ENCODE measurements at places on chromosomes 7 and 10.

- peak; percentile 29 for DNase-seq
Observed at GRCh38 chr7:91557789-91558404, 293.7 kb downstream of the FZD1 start.

DNA sequence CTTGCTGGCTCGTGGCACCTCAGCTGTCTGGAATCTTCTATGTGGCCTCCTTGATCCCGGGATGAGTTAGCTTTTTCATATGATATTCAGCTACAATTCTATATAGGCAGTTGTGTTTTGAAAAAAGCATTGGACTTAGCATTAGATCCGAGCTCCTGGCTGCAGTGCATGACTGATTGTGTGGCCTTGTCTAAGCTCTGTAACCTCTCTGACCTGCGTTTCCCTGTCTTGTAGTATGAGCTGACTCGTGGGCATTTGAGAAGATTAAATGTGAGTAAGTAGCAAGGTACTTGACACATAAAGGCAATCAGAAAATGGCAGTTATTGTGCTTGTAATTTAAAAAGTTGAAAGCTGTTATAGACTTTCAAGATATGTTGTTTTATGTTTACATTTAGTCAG, 85.9 kb downstream of the CCNY start:
- peak; percentile 82 for DNase-seq

DNA sequence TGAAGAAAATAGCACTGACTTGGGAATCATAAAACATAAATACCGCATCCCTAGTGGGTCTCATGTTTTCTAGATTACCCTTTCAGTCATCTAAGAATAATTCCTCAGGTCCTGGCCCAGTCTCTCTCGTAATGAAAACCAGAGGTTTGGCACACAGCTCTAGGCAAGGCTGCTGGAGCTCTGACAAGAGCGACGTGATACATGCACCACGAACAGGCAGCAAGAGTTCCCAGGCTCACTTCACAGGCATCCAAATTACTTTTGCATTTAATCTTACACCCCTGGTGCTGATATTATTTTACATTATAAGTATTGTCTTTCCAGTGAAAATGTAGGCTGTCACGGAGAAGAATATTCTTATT, 105.2 kb downstream of the THSD7A start:
- no peak for DNase-seq

GRCh38 chr10:11392776-11393175, 218.7 kb downstream of the USP6NL start:
- DNase-seq, result no peak

DNA sequence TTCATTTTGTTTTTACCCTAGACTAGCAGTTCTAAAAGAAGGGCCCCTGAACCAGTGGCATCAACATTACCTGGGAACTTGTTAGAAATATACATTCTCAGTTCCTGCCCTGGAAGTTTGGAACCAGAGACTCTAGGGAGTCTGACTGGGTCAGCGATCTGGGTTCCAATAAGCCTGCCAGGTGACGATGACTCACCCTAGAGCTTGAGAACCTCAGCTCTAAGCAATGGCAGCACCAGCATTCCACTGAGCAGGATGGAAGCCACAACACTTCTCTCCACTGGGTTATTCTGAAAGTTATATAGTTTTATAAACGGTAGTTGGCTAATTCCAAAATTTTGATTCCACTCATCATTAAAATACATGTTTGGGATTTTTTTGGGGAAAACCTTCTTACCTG, 97.0 kb upstream of the AMPH start:
- DNase-seq, result no peak

GRCh38 chr7:127207806-127208205, 44.9 kb downstream of the GRM8 start:
- no peak for DNase-seq

DNA sequence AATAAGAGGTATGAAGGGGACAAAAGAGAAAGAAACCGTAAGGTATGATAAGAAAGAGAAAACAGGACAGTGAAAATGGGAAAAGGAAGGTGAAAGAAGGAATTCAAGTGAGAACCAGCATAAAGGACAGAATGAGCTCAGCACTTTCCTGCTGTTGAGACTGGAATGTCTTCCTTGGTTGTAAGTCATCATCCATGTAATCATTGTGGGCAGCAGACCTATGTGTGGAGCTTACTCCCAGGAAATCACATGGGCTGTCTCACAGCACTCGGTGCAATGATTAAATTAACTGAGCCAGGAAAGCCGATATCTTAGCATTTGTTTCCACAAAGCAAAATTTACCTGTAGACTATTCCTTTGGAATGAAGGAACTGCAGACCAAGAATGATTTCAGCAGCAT, 118.1 kb downstream of the PRKCQ start:
- DNase-seq, result no peak

DNA sequence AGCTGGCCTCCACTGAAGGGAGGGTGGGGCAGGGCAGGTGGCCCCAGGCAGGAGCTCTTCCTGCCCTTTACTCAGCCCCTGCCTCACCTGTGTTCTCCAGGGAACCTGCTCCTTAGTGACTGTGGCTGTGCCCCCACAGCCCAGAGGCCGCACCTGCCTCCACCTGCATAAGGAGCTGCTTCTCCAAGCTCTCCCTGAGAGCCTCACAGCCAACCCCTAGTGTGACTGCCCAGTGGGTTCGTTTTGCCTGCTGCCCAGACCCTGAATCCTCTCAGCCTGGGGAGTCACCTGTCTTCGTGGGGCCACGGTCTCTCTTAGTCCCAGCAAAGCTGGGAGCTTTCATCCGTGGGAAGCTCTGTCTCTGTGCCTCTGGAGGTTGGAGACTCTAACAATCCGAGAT, 94.4 kb downstream of the GLRX3 start:
- DNase-seq, result no peak

DNA sequence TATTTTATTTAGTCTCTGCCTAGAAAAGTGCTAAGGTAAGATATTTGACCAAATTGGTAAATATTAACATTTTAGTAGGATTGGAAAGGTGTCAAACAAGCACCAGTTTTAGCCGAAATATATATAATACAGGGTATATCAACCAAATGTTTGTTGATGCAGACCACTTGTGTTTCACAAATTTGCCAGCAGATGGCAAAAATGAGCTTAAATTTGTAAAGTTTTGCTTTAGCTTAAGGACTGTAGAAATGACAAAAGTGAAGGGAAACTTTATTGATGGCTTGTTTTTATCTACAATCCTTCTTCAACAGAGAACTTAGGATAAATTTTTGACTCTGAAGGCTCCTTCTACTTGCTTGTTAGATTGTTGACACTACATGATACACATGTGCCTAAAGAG, 4.8 kb upstream of the POLR1F start:
- no peak for DNase-seq

GRCh38 chr10:124591123-124591495, 129.5 kb downstream of the LHPP start:
- no peak for DNase-seq

DNA sequence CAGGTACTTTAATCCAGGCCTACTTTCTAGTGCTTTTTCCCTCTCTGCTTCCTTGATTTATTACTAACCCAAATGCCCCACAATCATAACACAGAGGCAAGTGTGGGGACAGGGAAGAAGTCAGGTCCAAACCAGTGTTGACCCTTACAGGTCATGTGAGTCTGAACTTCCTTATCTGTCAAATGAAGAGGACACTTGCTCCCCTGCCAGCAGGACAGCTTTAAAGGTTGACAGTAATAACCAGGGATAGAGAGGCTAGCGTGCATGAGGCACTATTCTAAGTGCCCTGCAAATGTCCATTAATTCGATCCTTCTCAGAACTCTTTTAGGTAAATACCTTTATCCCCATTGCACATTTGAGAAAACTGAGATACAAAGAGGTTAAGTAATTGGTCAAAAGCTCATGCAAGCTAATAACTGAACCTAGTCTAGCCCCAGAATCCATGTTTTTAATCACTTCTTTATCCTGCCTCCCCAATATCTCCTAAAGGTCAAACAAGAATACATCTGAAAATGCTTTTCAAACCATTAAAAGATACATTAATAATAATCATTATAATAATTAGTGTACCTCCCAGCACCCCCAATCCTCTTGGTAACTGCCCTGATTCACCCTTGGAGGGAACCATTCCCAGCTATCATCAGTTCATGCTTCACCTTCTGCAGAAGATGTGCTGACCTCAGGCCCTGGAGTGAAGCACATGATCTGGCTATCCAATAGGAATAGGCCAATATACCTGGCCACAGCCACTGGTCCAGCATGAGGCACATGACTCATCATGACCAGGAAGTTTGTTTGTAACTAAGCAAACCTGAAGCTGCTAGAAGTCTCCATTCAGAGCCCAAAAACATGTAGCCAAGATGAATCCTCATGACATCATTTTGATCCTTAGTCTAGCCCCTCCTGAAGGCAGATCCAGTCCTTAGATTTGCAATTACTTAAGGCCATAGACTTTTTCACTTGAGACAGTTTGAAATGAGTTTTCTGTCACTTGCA, 40.7 kb downstream of the SGMS1 start:
- DNase-seq, result no peak

GRCh38 chr10:77807706-77808105, 118.8 kb downstream of the DLG5 start:
- no peak for DNase-seq

- DNase-seq, result no peak
Observed at GRCh38 chr10:132538031-132538789, 623 bp downstream of the INPP5A start.

- no peak for DNase-seq
Observed at GRCh38 chr10:4953405-4953804, 9.8 kb upstream of the AKR1C1 start.

DNA sequence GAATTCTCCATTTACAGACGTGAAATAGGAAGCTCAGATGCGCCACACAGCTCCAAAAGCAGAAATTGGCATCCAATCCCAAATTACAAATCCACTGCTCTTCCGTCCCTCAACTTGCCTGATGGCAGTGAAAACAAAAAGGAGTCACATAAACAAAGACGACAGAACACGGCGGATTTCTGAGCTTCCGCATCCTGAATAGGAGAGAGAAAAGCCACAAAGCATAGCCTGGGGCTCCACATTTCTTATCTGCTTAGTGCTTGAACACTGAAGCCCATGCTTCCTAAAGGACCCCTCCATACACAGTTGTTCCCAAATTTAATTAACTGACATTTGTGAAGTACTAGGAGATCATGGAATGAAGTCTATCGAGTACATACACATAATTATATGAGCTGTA, 32.6 kb downstream of the BEND7 start:
- DNase-seq, result no peak

GRCh38 chr10:110300486-110300986, 4.2 kb downstream of the SMNDC1 start:
- no peak for DNase-seq

DNA sequence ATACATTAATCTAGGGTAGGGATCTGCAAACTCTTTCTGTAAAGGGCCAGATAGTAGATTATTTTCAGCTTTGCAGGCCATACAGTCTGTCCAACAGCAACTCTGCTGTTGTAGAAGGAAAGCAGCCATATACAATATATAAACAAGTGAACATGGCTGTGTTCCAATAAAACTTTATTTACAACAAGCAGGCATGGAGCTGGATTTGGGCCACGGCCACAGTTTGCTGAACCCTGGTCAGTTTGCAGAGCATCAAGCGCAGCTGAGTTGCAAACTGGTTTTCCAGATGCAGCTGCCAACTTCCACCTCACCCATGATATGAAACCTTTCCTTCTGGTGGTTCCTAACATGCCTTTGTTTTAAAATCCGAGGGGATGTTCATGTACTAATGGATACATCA, 310.4 kb upstream of the NFE2L3 start:
- DNase-seq, result no peak

- DNase-seq, result no peak
Observed at GRCh38 chr10:117541405-117541908, 1.1 kb upstream of the EMX2 start.

DNA sequence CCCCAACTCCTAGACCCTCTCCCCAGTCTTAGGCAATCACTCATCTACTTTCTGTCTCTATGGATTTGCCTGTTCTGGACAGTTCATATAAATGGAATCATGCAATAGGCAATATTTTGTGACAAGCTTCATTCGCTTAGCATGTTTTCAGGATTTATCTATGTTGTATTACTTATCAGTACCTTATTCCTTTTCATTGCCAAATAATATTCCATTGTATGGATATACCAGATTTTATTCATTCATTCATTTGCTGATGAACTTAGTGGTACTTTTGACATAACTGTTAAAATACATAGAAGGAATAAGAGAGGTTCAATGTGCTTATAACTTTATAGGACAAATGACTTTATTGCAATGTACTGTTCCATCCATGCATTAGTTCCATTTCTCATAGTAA, 231.0 kb downstream of the SNX10 start:
- no peak for DNase-seq

DNA sequence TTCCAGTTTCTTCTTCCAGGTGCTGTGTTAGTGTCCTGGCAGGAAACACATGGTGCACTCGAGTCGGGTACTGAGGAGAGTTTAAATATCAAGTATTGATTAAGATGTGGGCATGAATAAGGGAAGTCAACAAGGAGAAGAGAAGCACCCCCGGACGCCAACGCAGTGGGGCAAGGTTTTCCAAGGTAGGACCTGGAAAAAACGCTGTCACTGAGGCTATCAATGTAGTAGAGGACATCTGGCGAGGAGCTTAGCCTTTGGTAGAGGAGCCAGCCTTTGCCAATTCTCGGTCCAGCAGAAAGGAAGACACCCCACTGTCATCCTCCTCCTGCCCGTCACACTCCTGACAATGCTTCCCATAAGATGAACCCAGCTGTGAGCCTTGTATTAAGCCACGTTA, 159.6 kb downstream of the TEX36 start:
- no peak for DNase-seq

- DNase-seq, result no peak
Observed at GRCh38 chr10:50417486-50417885, 166.2 kb upstream of the ASAH2 start.

- DNase-seq, result no peak
Observed at GRCh38 chr10:33129996-33130386, 172.0 kb upstream of the ITGB1 start.
